Natural killer cell (primary cell): ENCODE measurements at places on chromosomes 1 and 21. TPM values are rescaled to one million over a fixed set of nuclear protein-coding genes. Genes with fewer than 3 reads are reported as not detected.

GRCh38 chr1:49060766-49061165 is 284.1 kb upstream of the BEND5 start:
- DNase-seq: no peak

Gene TSSK3
- total RNA-seq: 1.2 TPM

DNA sequence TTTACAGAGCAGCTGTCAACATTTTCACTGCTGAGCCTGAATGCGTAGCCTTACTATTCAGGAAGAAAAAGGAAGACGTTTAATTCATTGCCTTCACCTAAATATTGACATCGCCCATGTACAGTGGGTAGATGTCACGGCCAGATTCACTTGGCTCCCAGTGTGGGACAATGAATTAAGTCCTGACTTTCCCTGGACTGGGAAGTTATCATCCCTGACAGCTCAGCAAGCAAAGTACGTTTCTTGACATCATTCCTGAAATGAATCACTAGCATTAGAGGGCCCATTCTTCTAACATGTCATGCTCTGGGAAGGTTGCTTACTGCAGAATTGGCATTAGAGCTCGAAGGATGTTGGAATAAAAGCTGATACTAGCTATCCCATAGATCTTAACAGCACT is 37.8 kb downstream of the LRRC53 start:
- no peak for DNase-seq

Gene AJAP1
- not detected for total RNA-seq

Gene SPOCD1
- 0.54 TPM for total RNA-seq

Gene OR2L8
- total RNA-seq: 1.1 TPM

GRCh38 chr1:39395357-39395831 is 96.0 kb upstream of the BMP8A start:
- no peak for DNase-seq

Gene FAM151A
- total RNA-seq: not detected

DNA sequence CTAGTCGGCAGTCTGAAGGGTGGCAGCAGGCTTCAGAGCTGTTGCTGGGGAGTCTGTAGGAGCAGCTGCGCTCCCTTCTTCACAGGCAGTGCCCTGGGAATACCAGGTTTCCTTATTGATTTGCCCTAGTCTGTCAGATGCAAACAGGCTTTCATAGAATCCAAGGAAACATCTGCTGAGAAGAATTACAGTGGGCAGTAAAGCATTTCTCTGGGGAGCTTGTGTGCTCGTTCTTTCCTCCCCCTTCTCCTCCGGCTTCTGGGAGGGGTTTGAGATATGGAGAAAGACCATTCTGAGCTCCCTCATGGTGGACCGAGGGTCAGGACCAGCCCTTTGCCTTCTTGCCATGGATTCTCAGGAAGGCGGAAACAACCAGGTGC is 25.4 kb upstream of the PARP1 start:
- DNase-seq: no peak

DNA sequence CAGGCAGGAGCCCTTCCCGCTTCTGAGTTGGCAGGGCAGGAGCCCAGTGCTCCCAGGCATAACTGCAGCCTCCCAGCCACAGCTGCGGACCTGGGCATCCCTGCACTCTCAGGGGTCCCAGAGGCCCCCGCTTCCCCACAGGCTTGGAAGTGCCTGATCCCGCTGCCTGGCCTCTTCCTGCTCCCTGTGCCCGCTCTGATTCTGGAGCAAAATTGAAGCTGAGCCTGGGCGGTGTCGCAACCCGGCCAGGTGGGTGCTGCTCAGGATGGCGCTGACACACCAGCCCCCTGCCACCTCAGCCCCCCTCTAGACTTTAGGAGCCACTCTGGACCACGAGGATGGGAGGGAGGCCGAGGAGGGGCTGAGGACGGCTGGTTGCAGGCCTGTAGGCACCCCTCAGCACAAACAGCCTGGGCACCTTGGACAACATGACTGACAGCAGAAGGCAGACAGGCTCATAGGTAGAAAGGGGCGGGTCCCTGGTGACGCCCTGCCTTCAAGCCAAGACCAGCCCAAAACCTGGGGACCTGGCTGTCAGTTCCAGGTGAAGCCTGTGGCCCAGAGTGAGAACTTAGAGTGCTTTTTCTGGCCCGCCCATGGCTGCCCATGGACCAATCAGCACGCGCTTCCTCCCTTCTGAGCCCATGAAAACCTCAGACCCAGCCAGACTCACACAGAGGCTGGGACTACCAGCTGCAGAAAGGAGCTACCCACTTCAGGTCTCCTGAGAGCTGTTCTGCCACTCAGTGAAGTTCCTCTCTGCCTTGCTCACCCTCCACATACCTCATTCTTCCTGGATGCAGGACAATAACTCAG is 7.2 kb downstream of the HLCS start:
- DNase-seq: no peak

Gene SEMA4A
- total RNA-seq: 13.0 TPM

Gene KCNN3
- 0.05 TPM for total RNA-seq

GRCh38 chr1:17955302-17956285 is 152.0 kb upstream of the IGSF21 start:
- DNase-seq: no peak

Gene TEX38
- 0.75 TPM for total RNA-seq

Gene NT5C1A
- total RNA-seq: not detected

DNA sequence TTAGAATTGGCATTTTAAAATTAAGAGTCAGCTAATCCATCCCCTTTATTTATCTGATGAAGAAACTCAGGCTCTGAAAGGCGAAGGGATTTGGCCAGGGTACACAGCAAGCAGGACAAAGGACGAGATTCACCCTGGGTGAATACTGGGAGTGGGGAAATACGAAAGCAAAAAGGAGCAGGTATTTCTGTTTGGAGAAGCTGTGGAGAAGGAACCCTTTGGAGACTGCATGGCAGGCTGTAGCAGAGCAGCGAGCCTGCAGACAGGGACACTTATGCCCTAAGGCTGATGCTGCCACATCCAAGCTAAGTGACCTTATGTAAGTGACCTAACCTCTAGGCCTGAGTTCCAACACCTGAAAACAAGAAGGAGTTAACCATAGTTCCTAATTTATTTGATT is 207.2 kb upstream of the C1orf87 start:
- no peak for DNase-seq

Gene FAM163A
- not detected for total RNA-seq

- no peak for DNase-seq
These were observed 140.7 kb downstream of the NOS1AP start for GRCh38 chr1:162210196-162210595.

GRCh38 chr1:107683683-107684082 is 281.3 kb downstream of the VAV3 start:
- DNase-seq: no peak

Gene PEAR1
- total RNA-seq: 0.80 TPM

Gene RALGPS2
- total RNA-seq: 11.1 TPM

GRCh38 chr1:52727114-52727586 is 897 bp downstream of the ZYG11B start:
- no peak for DNase-seq

Gene LDLRAD1
- total RNA-seq: not detected

DNA sequence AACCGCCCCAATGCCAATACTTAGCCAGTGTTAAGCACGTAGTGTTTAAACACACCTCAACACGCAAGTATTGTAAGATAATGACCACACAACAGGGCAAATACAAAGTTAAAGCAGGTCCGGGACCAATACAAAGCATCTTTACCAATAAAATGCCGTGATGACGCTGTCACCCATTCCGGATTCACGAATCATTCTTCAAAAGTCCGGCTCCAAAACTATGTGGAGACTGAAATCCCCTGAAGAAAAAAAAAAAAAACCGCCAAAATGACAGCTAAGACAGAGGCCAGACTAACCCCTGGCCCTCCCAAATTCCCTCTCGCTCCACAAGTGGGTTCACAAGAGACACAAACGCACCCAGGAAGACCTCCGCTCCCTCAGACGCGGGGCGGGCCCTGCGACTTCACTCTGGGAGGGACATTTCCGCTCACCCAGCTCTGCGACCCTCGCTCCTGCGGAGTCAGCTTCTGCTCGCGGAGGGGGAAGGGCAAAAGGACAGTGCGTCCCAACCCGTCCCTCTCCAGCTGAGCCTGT is 625 bp upstream of the DARS2 start:
- DNase-seq: no peak

DNA sequence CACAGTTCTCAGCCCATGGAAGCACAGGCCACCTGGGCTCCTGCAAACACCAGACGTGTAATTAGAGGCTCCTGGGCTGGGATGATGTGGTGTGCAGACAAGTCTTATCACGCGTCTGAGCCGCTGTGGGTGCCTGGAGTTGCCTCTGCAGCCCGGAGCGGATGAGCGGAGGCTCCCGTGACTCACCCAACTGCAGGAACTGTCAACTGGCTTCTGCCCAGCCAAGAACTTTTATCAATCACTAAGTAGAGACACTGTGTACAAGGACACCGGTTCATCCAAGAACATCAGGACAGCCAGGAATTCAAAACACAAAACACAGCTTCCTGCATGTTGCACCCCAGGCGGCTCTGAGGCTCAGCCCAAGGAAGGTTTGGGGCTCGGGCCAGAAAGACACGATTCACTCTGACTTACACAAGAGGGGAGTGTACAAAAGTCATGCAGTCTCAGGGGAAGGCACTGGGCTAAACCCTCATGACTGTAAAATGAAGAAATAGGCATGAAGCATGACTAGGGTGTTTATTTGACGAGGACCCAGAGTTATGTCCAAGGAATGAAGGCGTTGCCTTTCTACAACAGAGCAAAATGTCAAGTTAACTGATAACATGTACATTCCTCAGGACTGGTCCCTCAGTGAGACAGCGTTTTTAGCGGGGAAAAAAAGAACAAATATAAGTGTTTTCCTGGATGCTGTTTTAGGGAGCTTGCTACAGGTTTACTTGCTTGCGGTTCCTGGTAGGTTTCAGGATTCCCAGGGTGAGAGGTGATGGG is 21.1 kb downstream of the ERRFI1 start:
- DNase-seq: no peak

Gene OR6N2
- total RNA-seq: not detected

GRCh38 chr1:17563494-17564281 is 24.2 kb downstream of the ARHGEF10L start:
- DNase-seq: no peak

DNA sequence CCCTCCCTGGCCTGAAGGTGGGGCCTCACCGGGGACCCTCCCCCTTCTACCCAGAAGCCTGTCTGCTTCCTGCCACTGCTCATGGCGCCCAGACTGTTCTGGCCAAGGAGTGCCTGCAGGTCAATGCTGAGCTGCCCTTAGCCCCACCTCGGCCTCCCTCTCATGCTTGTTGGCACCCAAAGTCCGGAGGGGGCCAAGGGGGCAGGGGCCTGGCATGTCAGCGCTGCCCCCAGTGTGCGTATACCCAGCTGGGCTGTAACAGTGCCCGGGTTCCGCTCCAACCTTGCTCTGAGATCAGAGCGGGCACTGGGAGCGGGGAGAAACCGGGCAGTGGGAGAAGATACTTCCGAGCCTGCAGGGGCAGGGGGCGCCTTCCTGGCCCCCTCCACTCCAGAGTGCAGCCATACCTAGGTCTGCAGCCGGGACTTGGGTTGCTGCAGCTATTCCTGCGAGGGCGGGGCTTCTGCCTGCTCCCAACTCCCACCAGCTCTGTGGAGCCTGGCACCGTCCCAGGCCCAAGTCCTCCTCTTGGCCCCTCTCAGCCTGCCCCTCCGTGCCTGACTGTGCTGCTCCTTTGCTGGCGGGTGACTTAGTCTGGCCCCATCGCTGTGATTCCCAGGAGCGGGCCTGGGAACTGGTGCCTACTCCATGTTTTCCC is 21.4 kb upstream of the TGFB2 start:
- DNase-seq: no peak

Gene TFF1
- total RNA-seq: not detected

DNA sequence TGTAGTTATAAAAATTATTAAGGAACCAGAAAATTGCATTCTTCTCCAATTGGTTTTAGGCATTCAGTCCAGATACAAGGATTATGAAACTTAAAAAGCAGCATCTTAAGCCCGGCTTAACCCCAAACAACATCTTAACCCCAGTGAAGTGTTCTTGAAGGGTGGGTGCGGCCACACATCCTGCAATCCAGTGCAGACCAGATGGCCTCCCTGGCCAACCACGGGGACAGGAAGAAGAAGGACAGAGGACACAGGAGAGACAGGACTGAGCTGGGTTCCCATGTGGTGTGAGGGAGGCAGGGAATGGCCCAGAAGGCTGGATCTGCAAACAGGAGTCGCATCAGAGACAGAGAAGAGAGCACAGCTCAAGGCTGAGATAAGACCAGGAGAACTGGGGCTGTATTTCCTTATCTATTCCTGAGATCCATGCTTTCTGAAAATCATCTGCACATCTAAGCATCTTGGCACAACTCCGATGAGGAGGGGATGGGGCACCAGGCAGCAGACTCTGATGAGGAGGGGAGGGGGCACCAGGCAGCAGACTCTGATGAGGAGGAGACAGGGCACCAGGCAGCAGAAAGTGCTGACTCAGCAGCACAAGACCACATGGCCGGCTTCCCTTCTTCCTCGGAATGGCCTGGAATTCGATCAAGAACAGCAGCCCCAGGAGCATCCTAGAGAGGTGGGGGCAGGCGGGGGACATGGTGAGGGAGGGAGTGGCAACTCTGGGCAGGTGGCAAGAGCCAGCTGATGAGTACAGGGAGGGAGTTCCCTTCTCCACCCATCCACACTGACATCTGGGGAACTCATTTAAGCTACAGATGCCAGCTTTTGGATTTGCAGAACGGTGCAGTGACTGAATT is 26.6 kb downstream of the ABCG1 start:
- no peak for DNase-seq

DNA sequence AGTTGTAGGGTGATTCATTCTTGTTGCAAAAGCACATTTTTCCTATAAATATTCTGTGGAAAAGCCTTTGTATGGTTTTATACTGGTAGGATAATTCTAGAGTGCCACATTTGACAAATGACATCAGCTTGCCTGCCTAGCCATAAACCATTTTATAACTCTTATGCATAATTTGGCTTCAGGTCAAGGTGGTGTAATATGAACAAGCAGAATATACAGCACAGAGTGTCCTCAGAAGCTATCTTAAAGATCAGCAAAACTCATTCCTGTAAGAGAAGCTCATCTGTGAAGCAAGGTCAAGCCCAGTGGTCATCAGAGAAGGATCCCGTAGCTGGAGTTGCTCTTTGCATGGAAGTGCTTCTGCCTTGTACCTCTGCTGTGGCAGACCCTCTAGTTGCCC is 24.0 kb upstream of the C1orf21 start:
- DNase-seq: no peak

Gene ADGRB2
- 7.6 TPM for total RNA-seq

DNA sequence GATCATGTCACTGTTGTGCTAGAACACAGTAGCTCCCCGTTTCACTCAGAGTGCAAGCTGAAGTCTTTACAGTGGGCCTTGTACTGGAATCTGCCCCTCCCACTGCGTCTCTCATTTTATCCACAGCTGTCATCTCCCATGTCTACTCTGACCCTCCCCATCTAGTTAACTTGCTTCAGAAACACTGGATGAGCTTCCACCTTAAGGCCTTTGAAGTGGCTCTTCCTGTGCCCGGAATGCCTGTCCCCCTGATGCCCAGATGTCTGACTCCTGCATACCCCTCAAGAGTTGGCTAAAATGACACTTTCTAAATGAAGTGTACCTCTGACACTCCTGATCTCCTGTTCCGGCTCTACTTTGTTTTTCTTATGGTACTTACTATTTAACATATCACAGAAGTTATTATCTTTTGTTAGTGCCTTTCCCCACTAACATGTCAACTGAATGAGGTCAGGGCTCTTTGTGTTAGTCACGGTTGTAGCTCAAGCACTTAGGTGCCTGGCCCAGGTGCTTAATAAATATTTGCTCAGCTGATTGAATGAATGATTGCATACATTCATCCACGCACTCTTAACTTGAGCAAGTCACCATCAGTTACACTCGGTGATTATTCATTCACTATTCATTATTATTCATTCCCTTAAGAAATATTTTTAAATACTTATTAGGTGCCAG is 13.3 kb downstream of the ARV1 start:
- no peak for DNase-seq

Gene PBX1
- total RNA-seq: 3.5 TPM

Gene PRSS38
- not detected for total RNA-seq
